ENCODE measurements at places on chromosomes 2 and 18.

- DNase-seq: no peak
Measured at GRCh38 chr18:48018851-48019250, 88.4 kb upstream of the SMAD2 start.

DNA sequence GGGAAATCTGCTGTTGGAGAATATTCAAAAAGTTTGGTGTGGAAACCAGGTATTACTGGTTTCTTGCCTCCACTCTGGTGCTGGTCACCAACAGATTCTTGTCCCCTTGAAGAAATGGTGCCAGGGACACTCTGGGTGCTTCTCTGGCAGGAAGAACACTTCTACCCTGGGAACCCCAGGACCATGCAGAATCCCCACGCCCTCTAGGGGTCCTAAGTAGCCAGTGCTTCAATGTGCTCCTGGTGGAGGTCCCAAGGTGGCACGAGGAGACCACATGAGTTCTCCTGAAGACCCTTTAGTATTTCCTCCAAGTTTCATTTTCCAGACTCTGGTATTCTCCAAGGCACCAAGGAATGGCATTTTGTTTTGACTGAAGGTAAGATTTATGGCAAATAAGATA lies 380.6 kb downstream of the TSN start:
- no peak for DNase-seq

- no peak for DNase-seq
Measured at GRCh38 chr2:120109186-120110061, 96.5 kb downstream of the EPB41L5 start.

DNA sequence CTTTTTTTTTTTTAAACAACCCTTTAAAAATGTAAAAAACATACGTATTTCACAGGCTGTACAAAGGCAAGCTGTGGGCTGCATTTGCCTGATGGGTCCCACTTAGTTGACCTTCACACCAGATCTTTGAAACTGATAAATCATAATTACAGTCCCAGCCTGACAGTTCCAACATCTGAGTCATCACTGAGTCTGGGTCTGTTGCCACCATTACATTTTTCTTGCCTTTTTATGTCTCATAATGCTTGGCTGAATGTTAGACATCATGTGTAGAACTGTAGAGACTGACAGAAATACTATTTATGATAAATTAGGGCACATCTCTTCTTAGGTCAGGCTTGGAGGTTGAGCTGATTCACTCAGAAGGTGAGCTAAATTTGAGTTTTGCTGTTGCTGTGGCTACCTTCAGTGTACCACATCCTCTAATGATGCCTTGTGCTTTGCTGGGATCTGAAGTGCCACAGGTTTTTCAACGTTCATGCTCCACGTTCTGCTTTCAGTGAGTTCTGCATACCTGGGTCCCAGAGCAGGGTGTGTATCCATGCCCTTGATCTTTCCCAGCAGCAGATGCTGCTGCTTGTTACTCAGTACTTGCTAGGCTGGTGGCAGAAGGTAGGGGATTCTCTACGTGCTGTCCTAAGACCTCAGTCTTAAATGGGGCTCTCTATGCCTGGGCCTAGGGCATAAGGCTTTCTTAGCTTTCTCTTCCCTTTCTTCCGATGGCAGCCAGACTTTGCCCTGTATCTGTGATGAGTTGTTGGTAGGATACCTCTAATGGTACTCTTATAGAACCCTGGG lies 160.6 kb upstream of the SMAD7 start:
- no peak for DNase-seq

DNA sequence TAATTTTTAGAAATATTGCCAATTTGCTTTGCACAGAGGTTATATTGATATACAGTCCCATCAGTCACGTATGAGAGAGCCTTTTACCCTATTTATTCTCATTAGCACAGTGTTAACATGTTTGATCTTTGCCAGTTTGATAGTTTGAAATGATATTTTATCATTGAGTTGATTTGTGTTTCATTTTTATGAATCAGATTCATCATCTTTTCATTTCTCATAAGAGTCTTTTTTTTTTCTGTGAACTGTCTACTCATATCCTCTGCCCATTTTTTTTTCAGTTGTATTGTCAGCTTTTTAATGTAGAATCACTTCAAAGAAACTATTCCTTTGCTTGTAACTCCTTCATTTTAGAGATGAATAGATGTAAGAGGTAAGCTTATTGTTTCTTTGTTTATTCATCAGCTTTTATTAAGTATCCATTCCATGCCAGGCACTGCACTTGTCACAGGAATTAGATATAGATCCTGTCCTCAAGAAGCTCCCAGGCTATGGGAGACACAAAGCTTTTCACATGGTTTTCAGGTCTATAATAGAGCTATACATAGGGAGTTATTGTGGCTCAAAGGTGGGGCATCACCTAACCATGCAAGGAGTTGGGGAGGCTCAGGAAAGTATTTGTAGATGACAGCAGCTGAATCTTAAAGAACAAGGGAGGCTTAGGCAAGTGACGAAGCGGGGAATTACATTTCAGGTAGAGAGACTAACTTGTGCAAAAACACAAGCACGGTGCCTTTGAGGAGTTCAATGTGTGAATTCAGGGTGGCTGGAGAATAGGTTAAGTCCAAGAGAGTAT lies 42.1 kb downstream of the CD28 start:
- no peak for DNase-seq

GRCh38 chr18:78776151-78776550 lies 203.5 kb upstream of the SALL3 start:
- DNase-seq: no peak
